Left ventricle myocardium superior (tissue), 1 donor: ENCODE measurements at places on chromosomes 4 and X. TPM values are rescaled to one million over a fixed set of nuclear protein-coding genes. Genes with fewer than 3 reads are reported as not detected.

- no peak for DNase-seq
These were observed 141.2 kb upstream of the ATOH1 start for GRCh38 chr4:93687304-93687703.

- no peak for DNase-seq
These were observed 60.4 kb downstream of the CRLF2 start for GRCh38 chrX:1152090-1152489.

HTRA3 gene
- total RNA-seq, result 95.6 TPM

GRCh38 chr4:141636082-141636770 lies at the start of gene IL15:
Gene IL15 (plus strand): TSS chr4:141636583. CDS start chr4:141719465, 82,882 bp downstream.
- peak; percentile 71 for DNase-seq

DNA sequence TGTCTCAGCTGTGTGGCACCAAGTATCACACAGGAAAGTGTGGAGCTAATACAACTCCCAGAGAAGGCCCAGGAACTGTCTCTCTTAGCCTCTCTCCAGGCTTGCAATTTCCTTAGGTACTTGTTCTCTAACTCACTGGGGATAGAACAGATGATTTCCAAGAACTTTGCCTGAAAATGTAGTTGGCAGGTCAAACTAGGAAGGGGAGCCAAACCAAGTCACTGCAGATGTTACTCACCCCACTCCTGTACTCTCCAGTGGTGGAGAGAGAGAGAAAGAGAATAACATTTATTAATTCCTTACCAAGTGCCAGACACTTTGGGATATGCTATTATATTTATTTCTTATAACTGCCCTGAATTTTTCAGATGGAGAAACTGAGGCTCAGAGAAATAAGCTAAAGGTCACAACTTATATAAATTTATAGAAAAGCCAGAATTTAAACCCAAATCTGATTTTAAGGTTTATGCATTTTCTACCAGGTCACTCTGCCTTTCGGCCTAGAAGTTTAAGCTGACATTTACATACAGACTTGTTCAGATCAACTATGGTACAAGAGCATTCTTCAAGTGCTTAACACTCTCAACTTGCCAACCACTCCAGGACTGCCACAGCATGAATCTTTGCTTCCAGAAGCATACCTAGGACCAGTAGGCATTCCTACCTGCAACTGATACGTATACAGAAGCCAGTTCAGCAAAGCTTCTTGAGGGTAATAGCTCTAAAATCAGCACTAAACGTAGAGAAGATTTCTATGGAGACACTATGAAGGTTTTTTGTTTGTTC lies 248.6 kb upstream of the ETNPPL start:
- no peak for DNase-seq

TLR2 gene
- 4.0 TPM for total RNA-seq

DNA sequence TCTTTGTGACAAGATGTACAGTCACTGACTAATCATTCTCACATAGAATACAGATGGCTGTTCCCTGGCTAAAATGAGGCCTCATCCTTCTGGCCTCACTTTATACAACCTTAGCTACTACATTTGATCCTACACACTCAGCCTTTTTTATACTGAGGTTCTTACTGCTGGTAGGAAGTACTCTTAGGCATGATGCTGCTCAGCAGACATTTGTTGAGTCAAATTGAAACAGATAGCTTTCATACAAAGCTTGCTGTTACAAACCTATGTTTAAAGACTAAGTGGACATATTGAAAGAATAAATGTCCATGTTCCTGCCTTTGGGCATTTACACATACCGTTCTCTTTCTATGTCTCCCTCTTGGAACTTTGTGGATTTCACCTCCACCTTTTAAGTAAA lies 154.9 kb downstream of the NPFFR2 start:
- no peak for DNase-seq

UGT2A1 gene
- not detected for total RNA-seq

XKRX gene
- not detected for total RNA-seq

FAM47E gene
- total RNA-seq, result 2.4 TPM

DNA sequence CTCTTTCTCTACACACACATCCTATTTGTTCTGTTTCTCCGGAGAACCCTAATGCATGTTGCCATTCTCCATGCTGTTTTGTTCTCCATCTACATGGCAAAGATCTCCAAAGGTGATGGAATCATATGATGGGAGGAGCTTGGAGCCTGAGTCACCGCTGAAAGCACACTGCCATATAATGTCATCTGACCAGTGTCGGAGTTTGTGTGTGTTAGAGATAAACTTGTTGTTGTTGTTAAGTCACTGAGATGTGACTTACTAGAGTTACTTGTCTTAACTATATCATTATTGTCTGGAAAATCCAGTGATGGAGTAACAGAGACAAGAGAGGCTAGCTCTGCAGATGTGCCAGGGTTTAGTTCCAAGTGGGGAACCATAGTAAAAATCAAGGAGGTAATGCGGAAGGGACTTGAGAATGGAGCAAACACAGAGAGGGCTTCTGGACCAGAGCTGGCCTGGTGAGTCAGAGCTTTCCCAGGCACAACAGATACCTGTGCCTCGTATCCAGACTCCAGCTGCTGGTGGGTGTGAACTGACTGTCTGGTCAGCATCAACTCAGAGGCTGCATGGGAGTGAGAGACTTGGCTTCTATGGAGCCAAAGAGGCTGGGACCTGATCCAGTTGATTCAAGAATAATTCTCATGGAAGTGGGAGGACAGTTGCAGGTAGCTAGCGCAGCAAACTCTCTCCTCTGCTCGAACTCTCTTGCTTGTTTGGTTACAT lies 30.6 kb upstream of the CCKAR start:
- no peak for DNase-seq

- DNase-seq, result no peak
These were observed 229.5 kb downstream of the SPCS3 start for GRCh38 chr4:176549161-176549865.

RRH gene
- not detected for total RNA-seq

DNA sequence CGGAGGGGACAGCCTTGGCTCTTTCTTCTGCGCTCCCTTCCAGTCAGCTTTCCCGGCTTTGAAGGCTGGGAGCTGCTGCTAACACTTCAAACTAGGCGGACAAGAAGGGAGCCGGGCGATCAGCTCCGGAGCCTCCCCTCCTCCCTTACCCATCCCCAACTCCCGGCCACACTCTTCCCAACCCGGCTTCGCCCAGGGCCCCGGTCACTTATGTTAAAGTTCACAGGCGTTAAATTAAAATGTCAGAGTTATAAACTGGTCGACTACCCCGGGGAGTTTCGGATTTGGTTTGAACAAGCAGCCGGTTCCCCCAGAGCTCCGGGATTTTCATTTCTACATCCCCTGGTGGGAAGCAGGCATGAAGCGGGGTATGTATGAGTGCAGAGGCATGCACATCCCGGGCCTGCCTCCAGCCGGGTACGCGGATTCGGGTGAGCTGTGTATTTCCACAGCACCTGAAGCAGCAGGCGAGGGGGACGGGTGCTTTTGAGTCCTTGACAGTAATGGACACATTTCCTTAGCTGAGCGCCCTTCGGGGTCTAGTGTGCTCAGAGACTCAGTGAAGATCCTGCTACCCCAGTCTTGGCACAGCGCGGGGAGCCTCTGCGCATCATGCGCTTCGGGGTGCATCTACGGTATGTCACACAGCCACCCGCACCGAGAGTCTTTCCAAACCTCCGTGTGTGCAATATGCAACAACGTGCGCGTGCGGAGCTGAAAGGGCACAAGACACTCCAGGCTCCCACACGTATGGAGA lies 880 bp downstream of the UNC5C start:
- peak; percentile 39 for DNase-seq

DNA sequence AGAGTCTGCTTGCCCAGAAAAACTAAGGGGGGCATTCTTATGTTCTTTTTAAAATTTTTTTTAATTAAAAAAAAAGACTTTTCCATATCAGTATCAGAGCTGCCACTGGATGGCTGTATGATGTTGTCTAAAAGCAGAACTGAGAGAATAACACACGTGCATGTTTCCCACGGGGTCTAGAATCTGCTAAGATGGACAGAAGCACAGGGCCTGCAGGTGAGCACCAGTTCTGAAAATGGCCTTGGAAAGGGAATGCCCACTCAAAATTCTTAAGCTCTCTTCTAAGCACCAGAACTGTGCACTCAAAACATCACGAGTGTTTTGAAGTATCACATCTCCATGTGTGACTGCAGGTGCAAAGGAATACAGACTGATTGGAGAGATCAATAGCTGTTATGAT lies 61.1 kb downstream of the ARAP2 start:
- DNase-seq, result no peak

GRCh38 chrX:28752330-28752729 lies 165.1 kb downstream of the IL1RAPL1 start:
- DNase-seq, result no peak

GRCh38 chrX:140507223-140507981 lies 2.5 kb upstream of the SOX3 start:
- DNase-seq, result no peak

DNA sequence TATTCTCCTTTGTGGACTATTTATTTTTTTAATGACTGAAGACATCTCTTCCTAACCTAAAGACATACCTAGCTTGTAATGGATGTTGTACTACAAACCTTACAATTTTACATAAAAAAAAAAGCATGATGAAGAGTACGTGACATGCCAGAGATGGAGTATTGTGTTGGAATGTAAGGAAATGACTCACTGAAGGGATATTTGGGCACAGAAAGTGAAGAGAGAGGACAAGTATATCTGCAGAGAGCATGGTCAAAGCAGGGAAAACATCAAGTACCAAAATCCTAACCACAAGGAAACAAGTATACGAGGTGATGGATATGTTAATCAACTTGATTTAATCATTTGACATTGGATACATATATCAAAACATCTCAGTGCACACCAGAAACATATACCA lies 1051.4 kb upstream of the PRKX start:
- no peak for DNase-seq

GAGE1 gene
- total RNA-seq, result not detected

NPNT gene
- total RNA-seq, result 4.9 TPM

DNA sequence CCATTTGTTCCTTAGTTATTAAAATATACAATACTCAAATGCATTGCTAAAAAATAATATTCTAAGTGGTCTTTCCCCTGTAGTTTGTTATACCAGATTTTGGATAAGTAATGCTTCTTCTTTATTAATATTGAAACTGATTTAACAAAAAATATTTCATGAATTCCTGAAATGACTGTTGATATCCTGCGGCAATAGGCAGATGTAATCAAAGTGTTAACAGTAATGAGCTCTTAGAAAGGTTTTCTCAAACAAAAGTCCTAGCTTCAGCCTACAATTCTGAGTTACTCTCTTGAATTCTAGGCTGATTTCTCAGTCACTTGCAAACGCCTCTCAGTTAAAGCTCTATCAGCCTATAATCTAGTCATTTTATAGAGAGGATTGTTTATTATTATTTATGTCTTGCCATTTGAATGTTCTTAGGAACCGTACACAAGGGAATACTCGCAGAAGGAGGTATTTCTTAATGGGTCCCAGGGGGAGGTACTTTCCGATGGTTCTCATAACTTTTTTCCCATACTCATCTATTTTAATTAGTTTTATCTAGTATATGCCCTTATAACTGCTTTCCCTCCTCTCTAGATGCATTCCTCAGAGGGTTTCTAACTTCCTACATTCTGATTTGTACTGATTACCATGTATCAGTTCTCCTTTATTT lies 96.8 kb downstream of the FNIP2 start:
- DNase-seq, result no peak

DNA sequence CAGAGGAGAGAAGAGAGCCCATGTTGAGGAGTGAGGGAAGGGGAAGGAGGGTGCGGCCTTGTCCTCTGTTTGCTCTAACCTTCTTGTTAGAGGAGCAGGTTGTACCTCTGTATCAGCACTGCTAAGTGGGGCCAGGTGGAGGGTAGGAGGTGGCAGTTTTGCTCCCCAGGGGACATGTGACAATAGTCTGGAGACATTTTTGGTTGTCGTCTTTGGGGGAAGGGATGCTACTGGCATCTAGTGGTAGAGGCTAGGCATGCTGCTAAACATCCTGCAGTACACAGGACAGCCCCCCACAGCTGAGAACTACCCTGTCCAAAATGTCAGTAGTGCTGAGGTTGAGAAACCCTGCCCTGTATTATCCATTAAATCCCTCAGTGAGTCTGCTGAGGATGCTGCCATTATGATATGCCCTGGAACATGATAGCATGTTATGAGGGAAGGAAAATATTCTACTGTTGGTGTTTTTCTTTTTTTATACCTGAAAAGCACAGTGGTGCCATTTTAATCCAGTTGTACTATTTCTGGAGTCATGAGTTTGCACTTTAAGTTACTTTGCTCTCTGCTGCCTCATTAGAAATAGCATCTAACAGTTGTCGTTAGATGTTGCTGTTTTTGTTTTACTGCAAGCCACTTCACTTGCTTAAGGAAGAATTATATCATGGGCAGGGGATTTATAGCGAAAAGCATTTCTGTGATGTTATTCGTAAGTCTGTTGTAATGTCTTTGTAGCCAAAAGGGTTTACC lies 90.6 kb downstream of the LRP2BP start:
- no peak for DNase-seq

DNA sequence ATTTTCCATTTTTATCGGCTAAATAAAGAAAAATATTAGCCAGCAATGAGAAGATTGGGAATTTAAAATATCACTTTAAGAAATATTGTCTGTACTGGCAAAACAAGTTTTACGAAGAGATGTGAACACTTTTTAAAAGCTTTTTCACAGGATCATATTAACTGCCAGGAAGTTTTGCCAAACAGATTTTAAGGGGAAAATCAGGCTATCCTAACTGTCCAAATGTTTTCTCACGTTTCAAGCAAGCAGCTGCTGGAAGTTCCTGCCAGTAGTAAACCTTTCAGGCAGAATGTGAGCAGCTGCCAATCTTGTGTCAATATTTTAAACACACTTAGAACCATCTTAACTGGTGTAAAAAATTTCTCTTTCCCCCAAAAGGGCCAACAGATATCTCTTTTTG lies 101.1 kb downstream of the ADGRL3 start:
- no peak for DNase-seq

AFAP1 gene
- total RNA-seq, result 7.7 TPM

KLHL4 gene
- total RNA-seq, result 0.92 TPM

- DNase-seq, result no peak
These were observed 39.4 kb downstream of the MGST2 start for GRCh38 chr4:139704915-139705485.

DNA sequence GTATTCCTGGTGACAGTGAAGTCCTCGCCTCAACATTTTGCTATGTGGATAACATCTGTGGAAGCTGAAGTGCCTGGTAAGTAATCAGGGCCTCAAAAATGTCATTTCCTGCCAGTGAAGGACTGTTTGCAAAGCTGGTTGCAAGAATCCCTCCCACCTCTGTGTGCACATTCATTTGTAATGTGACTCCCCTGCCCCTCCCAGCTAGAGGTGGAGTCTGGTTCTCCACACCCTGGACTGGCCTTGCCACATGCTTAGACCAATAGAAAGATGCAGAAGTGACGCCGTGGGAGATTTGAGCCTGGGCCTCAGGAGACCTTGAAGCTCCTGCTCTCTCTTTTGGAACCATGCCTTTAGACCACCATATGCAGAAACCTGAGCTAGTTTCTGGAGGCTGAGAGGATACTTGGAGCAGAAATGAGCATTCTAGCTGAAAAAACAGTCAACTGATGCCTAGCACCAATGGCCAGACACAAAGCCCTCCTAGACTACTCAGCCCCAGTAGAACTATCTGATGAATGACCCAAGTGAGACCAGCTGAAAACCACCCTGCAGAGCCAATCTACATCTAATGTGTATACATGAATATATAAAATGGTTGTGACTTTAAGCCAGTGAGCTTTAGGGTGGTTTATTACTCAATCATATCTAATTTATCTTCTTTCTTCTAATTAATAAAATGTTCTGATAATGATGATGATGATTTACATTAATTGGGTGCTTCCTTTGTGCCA lies 47.8 kb upstream of the CRMP1 start:
- DNase-seq, result no peak

TBX22 gene
- not detected for total RNA-seq

TXK gene
- total RNA-seq, result 0.20 TPM
